ENCODE measurements at places on chromosomes 1 and 21. TPM values are rescaled to one million over a fixed set of nuclear protein-coding genes. Genes with fewer than 3 reads are reported as not detected.

The LAMB3 gene
- 3.3 TPM for polyA plus RNA-seq

The C1orf198 gene
- polyA plus RNA-seq, result 19.2 TPM

The OR6K3 gene
- not detected for polyA plus RNA-seq

The SLAMF8 gene
- 3.1 TPM for polyA plus RNA-seq

The FAM72C gene
- not detected for polyA plus RNA-seq

The LINGO4 gene
- not detected for polyA plus RNA-seq

The VWA5B1 gene
- not detected for polyA plus RNA-seq

The CFAP107 gene
- polyA plus RNA-seq, result not detected

The B3GALNT2 gene
- polyA plus RNA-seq, result 3.1 TPM

The LIN28A gene
- polyA plus RNA-seq, result not detected

The OR2W3 gene
- not detected for polyA plus RNA-seq

The GBP6 gene
- polyA plus RNA-seq, result 0.59 TPM

The VAMP4 gene
- polyA plus RNA-seq, result 6.7 TPM

The SLC26A9 gene
- polyA plus RNA-seq, result 0.11 TPM

The NPHS2 gene
- polyA plus RNA-seq, result not detected

The IL10 gene
- polyA plus RNA-seq, result 7.0 TPM

The CYP4X1 gene
- 3.1 TPM for polyA plus RNA-seq

The C1orf94 gene
- not detected for polyA plus RNA-seq

The TNFRSF9 gene
- 0.22 TPM for polyA plus RNA-seq

The WNT2B gene
- polyA plus RNA-seq, result 2.6 TPM
